ENCODE measurements at places on chromosomes 6 and 20. TPM values are rescaled to one million over a fixed set of nuclear protein-coding genes. Genes with fewer than 3 reads are reported as not detected.

NT5DC1 gene
- total RNA-seq: 41.7 TPM

SOX4 gene
- 36.5 TPM for total RNA-seq

LCA5 gene
- total RNA-seq: 4.8 TPM

OR2J3 gene
- total RNA-seq: not detected

TUBB2A gene
- total RNA-seq: 49.8 TPM

PGM3 gene
- 31.8 TPM for total RNA-seq

GNAS-AS1 gene
- 0.88 TPM for total RNA-seq

STMN3 gene
- total RNA-seq: 84.9 TPM

IL17F gene
- not detected for total RNA-seq

UNC5CL gene
- total RNA-seq: 53.7 TPM

PCSK2 gene
- 0.22 TPM for total RNA-seq

LSM2 gene
- 41.6 TPM for total RNA-seq

HLA-DQB2 gene
- total RNA-seq: 15.1 TPM

SEL1L2 gene
- not detected for total RNA-seq

NKX2-4 gene
- total RNA-seq: not detected

GPLD1 gene
- 0.94 TPM for total RNA-seq

TRIM31 gene
- 0.22 TPM for total RNA-seq

POM121L2 gene
- not detected for total RNA-seq

BPIFA1 gene
- not detected for total RNA-seq

FAM209B gene
- not detected for total RNA-seq

MYCT1 gene
- total RNA-seq: 14.2 TPM

GNRH2 gene
- not detected for total RNA-seq

SIRPD gene
- 0.35 TPM for total RNA-seq

MAN1A1 gene
- total RNA-seq: 68.5 TPM

MAK gene
- total RNA-seq: 0.66 TPM

ADTRP gene
- total RNA-seq: 2.7 TPM

SIRPA gene
- 46.6 TPM for total RNA-seq

FBXO5 gene
- 4.5 TPM for total RNA-seq

BMP6 gene
- total RNA-seq: 10.0 TPM

FABP7 gene
- total RNA-seq: not detected

CD109 gene
- 19.0 TPM for total RNA-seq

HLA-A gene
- total RNA-seq: 695 TPM

HLA-B gene
- 1,532 TPM for total RNA-seq

PRKN gene
- 10.4 TPM for total RNA-seq

ZFP57 gene
- 1.1 TPM for total RNA-seq

RBPJL gene
- total RNA-seq: not detected

WFDC10B gene
- 0.60 TPM for total RNA-seq

CST2 gene
- not detected for total RNA-seq

HFE gene
- total RNA-seq: 10.6 TPM

SLC22A7 gene
- total RNA-seq: 2.0 TPM

FKBP1C gene
- total RNA-seq: 0.25 TPM
